ENCODE measurements at places on chromosomes 7 and 10.

GRCh38 chr10:35613597-35614226 lies 8.6 kb downstream of the GJD4 start:
- DNase-seq, result no peak

DNA sequence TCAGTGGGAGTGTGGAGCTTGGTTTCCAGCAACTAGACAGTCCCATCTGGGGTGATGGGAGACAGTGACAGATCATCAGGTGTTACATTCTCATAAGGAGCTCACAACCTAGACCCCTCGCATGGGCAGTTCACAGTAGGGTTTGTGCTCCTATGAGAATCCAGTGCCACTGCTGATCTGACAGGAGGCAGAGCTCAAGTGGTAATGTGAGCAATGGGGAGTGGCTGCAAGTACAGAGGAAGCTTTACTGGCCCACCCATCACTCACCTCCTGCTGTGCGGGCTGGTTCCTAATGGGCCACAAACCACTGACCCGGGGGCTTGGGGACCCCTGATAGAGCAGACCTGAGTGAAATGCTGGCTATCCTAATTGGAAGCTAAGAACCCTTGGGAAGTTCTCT lies 242.8 kb downstream of the BAMBI start:
- DNase-seq, result no peak

DNA sequence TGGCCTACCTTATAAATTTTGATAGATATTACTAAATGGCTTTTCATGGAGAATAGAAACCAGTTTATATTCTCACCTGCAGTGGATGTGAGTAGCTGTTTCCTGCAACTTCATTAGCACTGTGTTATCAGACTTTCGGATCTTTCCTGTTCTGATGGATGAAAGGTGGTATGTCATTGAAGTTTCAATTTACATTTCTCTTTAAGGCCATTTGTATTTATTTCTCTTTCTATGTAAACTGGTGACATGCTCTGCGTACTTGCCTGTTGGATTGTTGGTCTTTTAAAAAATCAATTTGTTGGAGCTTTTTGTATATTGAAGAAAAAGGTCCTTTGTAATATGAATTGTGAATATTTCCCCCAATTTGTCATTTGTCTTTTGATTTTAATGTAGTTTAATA lies 95.8 kb upstream of the STRIP2 start:
- no peak for DNase-seq

GRCh38 chr10:99870123-99870730 lies 87.8 kb downstream of the ABCC2 start:
- DNase-seq, result no peak

- peak; percentile 55 for DNase-seq
These were observed 80.3 kb downstream of the OAT start for GRCh38 chr10:124338276-124338925.

- no peak for DNase-seq
These were observed 660.5 kb downstream of the LRMDA start for GRCh38 chr10:76091926-76092325.

DNA sequence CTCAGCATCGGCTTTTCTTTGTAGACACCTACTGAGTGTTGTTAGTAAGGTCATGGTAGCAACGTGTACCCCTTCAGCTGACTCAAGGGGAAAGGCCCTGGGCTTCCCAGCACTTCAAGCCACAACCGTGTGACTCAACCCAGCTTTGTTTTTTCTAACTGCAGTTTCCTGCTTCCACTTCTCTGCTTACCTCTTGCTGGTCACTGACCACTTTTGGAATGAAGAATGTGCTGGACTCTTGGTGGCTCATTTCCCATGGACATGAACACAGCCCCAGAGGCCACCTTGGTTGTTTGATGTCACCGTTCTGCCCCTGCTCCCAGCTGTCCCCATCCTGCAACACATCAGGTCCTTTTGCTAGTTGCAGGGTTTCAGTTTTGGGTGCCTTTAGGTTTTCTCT lies 69.5 kb upstream of the ZNF438 start:
- DNase-seq, result no peak

DNA sequence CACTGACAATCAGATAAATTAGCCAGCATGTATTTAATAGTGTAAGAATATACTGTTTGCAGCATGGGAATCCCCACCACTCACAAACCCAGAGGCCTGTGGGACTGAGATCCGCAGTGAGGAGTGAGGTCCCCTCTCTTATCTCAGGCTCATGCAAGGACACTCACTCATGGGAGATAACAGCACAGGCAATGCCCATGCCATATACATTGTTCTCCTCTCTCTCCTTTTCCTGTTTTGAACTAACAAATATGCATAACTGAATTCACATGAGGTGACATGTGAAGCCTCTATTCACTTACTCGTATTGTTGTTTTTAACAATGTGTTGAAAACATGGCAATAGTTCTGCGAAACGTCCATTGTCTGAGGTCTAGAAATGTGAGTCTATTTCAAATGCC lies 230.5 kb downstream of the ARHGAP21 start:
- no peak for DNase-seq

GRCh38 chr10:89295597-89295996 lies 6.2 kb upstream of the IFIT2 start:
- DNase-seq, result no peak

DNA sequence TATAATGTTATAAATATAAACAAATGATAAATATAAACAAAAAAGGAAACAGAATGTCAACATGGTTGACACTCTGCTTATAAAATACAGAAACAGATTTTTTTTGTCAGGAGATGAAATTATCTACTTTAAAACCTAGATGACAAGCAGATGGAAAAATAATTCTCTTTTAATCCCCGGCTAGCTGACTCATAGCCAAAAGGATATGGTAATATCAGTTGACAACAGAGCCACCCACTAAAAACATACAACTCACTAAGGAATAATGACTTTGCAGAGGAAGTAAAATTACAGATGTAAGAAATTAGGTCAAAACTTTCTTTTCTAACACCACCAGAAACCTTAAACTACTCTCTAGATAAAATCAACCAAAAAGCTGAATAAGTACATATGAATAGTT lies 131.1 kb upstream of the ABCB5 start:
- DNase-seq, result no peak

DNA sequence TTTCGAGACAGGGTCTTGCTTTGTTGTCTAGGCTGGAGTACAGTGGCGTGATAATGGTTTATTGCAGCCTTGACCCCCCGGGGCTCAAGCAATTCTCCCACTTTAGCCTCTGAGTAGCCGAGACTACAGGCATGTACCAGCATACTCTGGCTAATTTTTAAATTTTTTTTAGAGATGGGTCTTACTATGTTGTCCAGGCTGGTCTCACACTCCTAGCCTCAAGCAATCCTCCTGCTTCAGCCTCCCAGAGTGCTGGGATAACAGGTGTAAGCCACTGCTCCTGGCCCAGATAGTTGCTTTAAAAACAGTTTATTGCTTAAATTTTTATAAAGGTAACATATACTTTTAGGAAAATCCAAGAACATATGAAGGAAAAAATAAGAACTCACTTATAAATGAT lies 26.3 kb downstream of the NEURL1 start:
- no peak for DNase-seq

All from coronary artery (tissue), 2 donors.